ENCODE measurements at places on chromosomes 16 and 17. TPM values are rescaled to one million over a fixed set of nuclear protein-coding genes. Genes with fewer than 3 reads are reported as not detected.

The ENGASE gene
- 7.7 TPM for total RNA-seq

The ZMYND15 gene
- not detected for total RNA-seq

The RNF227 gene
- total RNA-seq = 5.8 TPM

The IL17C gene
- not detected for total RNA-seq

The CDH1 gene
- 1.4 TPM for total RNA-seq

The ATXN1L gene
- total RNA-seq = 23.7 TPM

GRCh38 chr16:17544785-17545184, 74.0 kb upstream of the XYLT1 start:
- DNase-seq = no peak
- no peak overlapping the region for H3K27ac ChIP-seq
- no peak overlapping the region for H3K4me3 ChIP-seq
- H3K36me3 ChIP-seq = no peaks in the 10 kb centered on the region

GRCh38 chr17:34254651-34255380, at the start of gene CCL2:
Gene CCL2 (plus strand): TSS chr17:34255285. CDS start chr17:34255350, 65 bp downstream.
- H3K36me3 ChIP-seq = no peaks in the 10 kb centered on the region
- peaks cover 78% of the 10 kb centered on the region for H3K4me1 ChIP-seq
- peak within 1 kb of the TSS; percentile 51 for H3K4me3 ChIP-seq
- DNase-seq = peak; percentile 88
- peak within 1 kb of the TSS; percentile 73 for H3K27ac ChIP-seq

GRCh38 chr17:21100636-21101035, 26.1 kb upstream of the DHRS7B start:
- H3K4me3 ChIP-seq = no peak overlapping the region
- H3K36me3 ChIP-seq = no peaks in the 10 kb centered on the region
- no peak overlapping the region for H3K27ac ChIP-seq
- H3K4me1 ChIP-seq = no peaks in the 10 kb centered on the region
- no peak for DNase-seq

DNA sequence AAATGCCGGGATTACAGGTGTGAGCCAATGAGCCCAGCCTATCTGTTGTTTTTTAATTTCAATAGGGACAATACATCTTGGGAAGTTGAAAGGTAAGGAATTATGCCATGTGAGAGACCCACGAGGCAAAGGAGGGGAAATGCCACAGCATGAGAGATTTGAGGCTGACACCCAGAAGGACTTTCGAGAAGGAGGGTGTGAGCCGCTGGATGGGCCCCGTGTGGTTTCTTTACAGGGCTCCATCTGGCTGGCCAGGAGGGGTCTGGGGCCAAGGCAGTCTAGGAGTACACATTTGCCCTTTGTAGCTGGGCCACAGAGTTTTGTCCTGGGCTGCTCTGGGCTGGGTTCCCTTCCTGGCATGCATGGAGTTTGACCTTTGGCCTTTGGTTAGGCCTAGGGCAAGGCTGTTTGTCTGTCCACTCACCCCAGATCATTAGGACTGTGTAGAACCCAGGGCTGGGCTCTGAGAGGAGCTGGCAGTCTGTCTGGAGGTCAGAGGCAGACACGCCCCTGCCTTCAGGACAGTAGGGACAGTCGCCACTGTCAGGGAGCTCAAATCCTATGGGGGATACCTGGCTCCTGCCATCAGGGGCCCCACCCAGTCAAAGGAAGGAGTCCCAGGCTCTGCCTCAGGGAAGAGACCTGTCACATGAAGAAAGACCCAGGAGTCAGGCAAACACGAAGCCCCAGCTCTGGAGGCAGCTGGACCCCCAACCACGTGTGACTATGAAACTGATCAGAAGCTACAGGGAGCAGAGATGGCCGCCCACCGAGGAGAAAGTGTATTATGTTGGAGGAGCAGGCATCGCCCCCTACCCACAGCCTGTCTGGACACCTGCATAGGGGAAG, 24.2 kb upstream of the NXPH3 start:
- H3K4me3 ChIP-seq = no peak overlapping the region
- no peak overlapping the region for H3K27ac ChIP-seq
- H3K4me1 ChIP-seq = peaks cover 13% of the 10 kb centered on the region
- H3K27me3 ChIP-seq = no peaks in the 10 kb centered on the region
- H3K36me3 ChIP-seq = no peaks in the 10 kb centered on the region

GRCh38 chr17:48770954-48771353, 42.4 kb upstream of the HOXB13 start:
- no peak overlapping the region for H3K4me3 ChIP-seq
- H3K27me3 ChIP-seq = no peaks in the 10 kb centered on the region
- H3K36me3 ChIP-seq = no peaks in the 10 kb centered on the region
- DNase-seq = no peak
- H3K4me1 ChIP-seq = no peaks in the 10 kb centered on the region
- H3K27ac ChIP-seq = no peak overlapping the region

DNA sequence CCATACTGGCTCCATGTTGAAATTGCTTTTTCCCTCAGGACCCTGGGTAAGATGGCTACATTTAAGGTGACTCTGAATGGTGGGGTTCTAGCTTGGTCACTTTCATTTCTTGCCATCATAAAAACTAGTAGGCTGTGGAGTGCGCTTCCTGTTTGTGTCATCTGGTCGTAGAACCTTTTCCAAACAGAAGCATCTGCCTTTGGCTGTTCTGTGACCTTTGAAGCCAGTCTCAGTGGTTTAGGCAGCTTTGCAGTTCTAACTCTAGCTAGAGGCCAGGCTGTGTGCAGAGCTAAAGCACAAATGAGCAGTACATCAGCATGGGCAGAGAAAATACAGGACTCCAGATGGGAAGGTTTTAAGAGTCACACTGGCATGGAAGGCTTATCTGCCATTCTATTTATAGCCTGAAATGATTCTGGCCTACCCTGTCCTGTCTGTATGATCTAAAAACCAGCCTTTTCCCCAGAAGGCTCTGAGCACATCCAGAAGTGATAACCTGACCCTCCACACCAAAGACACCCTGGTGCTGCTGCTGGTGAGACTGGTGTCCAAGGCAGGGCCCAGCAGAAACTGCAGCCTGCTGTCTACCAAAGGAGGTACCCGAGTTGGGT, 8.6 kb downstream of the ESRP2 start:
- no peaks in the 10 kb centered on the region for H3K4me1 ChIP-seq
- no peaks in the 10 kb centered on the region for H3K36me3 ChIP-seq
- no peak overlapping the region for H3K4me3 ChIP-seq

- H3K4me1 ChIP-seq = no peaks in the 10 kb centered on the region
- no peaks in the 10 kb centered on the region for H3K36me3 ChIP-seq
- no peak overlapping the region for H3K4me3 ChIP-seq
- no peak for DNase-seq
Observed at GRCh38 chr16:54027558-54027957, 259.0 kb downstream of the IRX3 start.

- H3K4me1 ChIP-seq = no peaks in the 10 kb centered on the region
- H3K27me3 ChIP-seq = no peaks in the 10 kb centered on the region
- no peak overlapping the region for H3K4me3 ChIP-seq
- no peaks in the 10 kb centered on the region for H3K36me3 ChIP-seq
Observed at GRCh38 chr16:26505496-26505895, 561.2 kb upstream of the C16orf82 start.

DNA sequence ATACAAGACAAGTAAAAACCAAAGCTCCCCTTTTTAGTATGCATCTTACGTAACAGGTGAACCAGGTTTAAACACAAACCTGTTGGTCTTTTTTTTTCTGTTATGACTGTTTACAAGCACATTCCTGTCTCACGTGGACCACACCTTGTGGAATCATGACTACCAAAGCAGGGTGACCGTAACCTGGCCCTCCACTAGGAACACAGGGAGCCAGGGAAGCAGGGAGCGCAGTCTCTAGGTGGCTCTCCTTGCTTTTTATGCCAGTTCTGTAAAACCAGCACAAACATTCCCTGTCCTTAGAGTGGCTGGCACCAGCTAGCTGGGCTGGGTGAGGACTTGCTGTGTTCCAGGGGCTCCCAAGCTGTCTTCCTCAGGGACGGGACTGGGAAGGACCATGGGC, 44.1 kb downstream of the DDX19A start:
- H3K36me3 ChIP-seq = no peaks in the 10 kb centered on the region
- H3K4me1 ChIP-seq = peaks cover 19% of the 10 kb centered on the region
- no peaks in the 10 kb centered on the region for H3K27me3 ChIP-seq
- DNase-seq = no peak
- no peak overlapping the region for H3K27ac ChIP-seq

DNA sequence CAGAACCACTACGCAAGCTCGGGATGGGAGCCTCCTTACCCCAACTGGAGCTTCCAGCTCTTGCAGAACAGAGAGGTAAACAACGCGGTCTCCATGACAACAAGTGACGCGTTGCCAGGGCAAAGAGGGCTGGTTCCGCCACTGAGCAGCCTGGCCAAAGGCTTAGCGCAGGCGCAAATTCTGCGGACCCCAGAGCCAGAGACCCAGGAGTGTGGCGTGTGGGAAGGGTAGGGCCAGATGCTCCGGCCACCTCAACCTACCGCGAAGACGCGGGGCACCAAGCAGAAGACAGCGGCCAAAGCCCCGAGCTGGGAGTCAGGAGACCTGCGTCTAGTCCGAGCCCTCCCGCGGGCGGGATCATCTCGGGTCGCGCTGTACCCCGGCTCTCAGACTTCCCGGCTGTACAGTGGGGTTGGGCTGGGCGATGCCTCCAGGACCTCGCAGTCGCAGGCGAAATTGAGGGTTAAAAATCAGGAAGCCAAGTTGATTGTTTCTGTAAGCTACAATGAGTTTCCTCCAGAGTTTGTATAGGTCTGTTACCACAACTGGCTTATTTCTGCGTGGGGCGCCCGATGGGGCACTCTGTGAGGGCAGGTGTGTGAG, at the start of gene TEKT1:
TSS of gene TEKT1 (minus strand) at position 69 of the 603 bp plus-strand sequence. CDS start 1,353 bp downstream, outside the sequence.
- H3K4me1 ChIP-seq = no peaks in the 10 kb centered on the region
- H3K36me3 ChIP-seq = no peaks in the 10 kb centered on the region
- H3K27ac ChIP-seq = no peak within 1 kb of the TSS
- no peak within 1 kb of the TSS for H3K4me3 ChIP-seq

GRCh38 chr17:2776589-2777241, 19.5 kb upstream of the RAP1GAP2 start:
- no peak for DNase-seq
- no peaks in the 10 kb centered on the region for H3K36me3 ChIP-seq
- H3K27me3 ChIP-seq = no peaks in the 10 kb centered on the region
- H3K27ac ChIP-seq = no peak overlapping the region
